ENCODE measurements at places on chromosomes 3 and 15. TPM values are rescaled to one million over a fixed set of nuclear protein-coding genes. Genes with fewer than 3 reads are reported as not detected.

DNA sequence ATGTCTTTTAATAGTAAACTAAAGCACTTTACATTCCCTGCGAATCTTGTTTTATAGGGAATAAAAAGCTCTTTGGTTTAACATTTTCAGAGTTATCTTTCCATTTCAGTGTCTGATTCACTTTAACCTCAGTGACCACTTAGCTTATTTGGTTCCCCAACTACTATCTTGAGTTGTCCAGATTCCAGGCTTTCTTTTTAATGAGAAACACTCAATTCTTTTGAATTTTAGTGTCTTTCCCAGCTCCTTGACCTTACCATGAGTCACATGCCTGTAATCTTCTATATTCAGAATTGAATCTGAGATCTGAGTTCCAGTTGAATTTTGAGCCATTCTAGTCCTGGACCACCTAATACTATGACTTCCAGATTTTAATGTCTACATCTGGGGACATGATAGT lies 144.4 kb downstream of the KCNAB1 start:
- H3K27me3 ChIP-seq: peaks cover 15% of the 10 kb centered on the region
- H3K4me1 ChIP-seq: no peaks in the 10 kb centered on the region
- DNase-seq: no peak
- H3K4me3 ChIP-seq: no peak overlapping the region
- no peaks in the 10 kb centered on the region for H3K36me3 ChIP-seq

DNA sequence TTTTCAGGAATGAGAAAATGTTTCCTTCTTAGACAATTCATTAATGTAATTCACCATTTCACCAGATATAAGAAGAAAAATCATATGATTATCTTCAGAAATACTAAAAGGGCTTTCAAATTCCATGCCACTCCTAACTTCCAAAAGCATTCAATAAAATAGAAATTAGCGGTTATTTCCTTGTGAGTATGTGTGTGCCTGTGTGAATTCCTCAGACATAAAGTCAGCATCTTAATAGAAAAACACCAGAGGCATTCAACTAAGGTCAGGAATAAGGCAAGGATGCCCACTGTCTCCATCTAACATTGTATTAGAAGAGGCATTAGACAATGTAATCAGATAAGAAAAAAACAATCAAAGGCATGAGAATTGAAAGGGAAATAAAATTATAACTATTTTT lies 88.4 kb downstream of the PLCH1 start:
- H3K36me3 ChIP-seq: no peaks in the 10 kb centered on the region
- H3K27me3 ChIP-seq: no peaks in the 10 kb centered on the region
- no peaks in the 10 kb centered on the region for H3K4me1 ChIP-seq
- DNase-seq: no peak

DNA sequence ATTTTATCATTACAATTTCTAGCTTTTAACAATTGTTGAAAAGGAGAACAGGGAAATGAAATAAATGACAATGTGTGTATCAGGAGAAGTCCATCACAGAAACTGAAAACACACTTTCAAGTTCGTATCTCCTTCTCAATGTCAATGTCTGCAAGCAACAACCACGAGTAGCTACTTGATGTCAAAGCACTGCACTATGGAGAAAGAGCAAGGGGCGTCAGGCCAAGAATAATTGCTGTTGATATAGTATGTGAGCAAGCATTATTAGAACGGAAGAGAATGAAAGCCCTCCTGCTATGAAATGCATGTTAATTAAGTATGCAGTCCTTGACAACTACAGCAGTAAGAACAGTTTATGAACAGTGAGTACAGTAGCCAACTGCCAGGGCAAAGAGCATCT lies 1250.1 kb downstream of the ZPLD1 start:
- H3K36me3 ChIP-seq: no peaks in the 10 kb centered on the region
- no peak overlapping the region for H3K4me3 ChIP-seq
- no peaks in the 10 kb centered on the region for H3K27me3 ChIP-seq
- H3K4me1 ChIP-seq: no peaks in the 10 kb centered on the region
- H3K27ac ChIP-seq: no peak overlapping the region

DNA sequence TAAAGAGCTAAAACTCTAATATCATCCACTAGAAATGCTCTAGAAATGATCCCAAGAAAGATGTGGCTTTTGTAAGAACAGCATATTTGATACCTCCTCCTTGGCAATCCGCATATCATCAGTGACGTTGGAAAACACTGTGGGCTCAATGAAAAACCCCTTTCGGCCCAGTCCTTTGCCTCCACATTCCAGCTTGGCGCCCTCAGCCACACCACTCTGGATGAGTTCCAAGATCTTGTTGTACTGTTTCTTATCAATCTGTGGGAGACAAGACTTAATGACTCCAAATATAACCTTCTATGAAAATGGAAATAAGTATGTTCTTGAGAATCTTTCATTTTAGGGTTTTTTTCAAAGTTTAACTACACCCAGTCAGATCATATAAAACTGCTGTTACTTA lies 103.6 kb downstream of the ALDH1A2 start:
- no peak for DNase-seq
- H3K4me1 ChIP-seq: no peaks in the 10 kb centered on the region
- H3K36me3 ChIP-seq: no peaks in the 10 kb centered on the region
- H3K4me3 ChIP-seq: no peak overlapping the region
- no peak overlapping the region for H3K27ac ChIP-seq

DNA sequence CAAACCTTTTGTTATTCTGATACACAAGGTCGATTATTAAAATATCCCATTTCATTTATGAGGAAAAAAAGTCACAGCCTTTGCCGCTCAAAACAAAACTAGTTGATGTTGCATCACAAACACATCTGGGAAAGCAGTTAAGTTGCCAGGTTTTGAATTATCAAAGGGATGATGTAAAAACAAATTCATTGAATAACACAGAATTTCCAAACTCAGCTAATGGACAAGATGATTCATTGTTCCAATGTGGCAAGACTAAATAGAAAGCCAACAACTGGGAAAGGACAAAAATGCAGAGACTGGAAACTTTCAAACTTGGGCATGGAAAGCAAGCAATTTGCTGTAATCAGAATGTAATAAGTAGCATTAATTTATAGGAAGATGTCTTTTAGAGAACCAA lies 610.0 kb upstream of the ZNF385D start:
- no peaks in the 10 kb centered on the region for H3K36me3 ChIP-seq
- H3K4me1 ChIP-seq: no peaks in the 10 kb centered on the region

COL8A1 gene
- total RNA-seq: 0.07 TPM

- H3K27me3 ChIP-seq: no peaks in the 10 kb centered on the region
- DNase-seq: no peak
- no peak overlapping the region for H3K4me3 ChIP-seq
- H3K27ac ChIP-seq: no peak overlapping the region
- H3K36me3 ChIP-seq: no peaks in the 10 kb centered on the region
- peaks cover 4% of the 10 kb centered on the region for H3K4me1 ChIP-seq
These were observed 91.2 kb downstream of the MB21D2 start for GRCh38 chr3:192826214-192827006.

SPINK8 gene
- not detected for total RNA-seq

DNA sequence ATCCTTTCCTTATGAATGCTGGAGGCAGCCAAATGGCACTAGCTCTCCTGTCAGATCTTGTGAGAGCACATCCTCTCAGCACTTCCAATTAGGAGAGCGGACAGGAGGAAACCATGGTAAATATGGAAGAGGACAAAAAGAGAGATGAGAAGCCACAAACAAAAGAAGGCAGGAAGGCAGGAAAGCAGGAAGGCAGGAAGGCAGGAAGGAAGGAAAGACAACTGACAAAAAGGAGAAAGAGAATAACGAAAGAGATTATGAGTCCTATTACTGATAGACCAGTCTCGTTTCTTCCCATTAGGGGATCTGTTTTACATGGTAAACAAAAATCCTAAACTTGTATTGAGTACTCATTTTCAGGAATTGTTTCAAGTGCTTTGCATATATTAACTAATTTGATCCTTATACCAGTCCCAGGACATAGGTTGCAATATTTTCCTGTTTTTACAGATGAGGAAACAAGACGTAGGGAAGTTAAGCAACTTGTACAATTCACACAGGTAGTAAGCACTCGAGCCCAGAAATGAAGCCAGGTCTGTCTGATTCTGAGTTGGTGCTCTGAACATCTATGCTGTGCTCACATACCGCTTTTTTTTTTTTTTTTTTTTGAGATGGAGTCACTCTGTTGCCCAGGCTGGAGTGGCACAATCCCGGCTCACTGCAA lies 4.2 kb downstream of the BCL2A1 start:
- no peaks in the 10 kb centered on the region for H3K27me3 ChIP-seq
- H3K27ac ChIP-seq: peak overlapping the region; percentile 88
- H3K36me3 ChIP-seq: peaks cover 18% of the 10 kb centered on the region
- peaks cover 60% of the 10 kb centered on the region for H3K4me1 ChIP-seq
- peak overlapping the region; percentile 80 for H3K4me3 ChIP-seq
- no peak for DNase-seq

CD200 gene
- 5.2 TPM for total RNA-seq

DNA sequence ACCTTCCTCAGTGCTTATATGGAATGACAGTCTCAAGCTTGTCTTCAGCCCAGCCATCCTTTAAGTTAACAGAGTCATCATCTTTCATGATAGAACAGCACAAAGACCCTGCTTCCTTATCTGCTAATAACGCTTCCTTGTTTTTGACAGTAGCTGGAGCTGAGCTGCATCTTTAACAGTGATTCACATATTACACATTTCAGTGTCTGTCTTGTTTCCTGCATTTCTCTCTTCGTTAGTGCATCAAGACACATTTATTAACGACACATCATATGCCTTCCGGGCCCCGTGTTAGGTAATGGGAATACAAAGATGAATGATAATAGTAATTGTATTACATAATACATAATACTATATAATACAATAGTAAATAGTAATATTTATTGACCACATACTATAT lies 30.2 kb upstream of the GREM1 start:
- H3K27ac ChIP-seq: no peak overlapping the region
- peaks cover 8% of the 10 kb centered on the region for H3K4me1 ChIP-seq
- DNase-seq: no peak
- no peaks in the 10 kb centered on the region for H3K27me3 ChIP-seq
- no peak overlapping the region for H3K4me3 ChIP-seq

- no peaks in the 10 kb centered on the region for H3K36me3 ChIP-seq
- H3K4me3 ChIP-seq: no peak overlapping the region
- H3K27me3 ChIP-seq: no peaks in the 10 kb centered on the region
- peak; percentile 46 for DNase-seq
These were observed 15.0 kb downstream of the IL12A start for GRCh38 chr3:160003520-160004128.

CD200R1 gene
- 8.8 TPM for total RNA-seq

DNA sequence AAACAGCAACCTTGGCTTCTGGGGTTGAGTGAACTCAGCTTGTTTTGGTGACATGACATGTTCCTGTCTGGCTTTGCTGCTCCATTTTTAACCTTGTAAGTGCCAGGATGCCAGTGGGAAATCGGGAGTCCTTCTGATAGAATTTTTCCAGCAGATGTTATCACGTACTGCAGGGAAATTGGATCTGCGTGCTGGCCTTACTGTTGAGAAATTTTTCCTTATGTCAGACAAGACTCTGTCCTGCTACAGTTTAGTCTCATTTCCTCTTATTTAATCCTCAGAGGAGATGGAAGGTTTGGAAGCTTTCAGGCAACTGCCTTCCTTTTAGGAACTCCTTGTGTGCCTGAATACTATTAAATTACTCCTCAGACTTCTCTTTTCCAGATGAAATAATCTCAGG lies 80.6 kb downstream of the PGPEP1L start:
- DNase-seq: no peak
- no peaks in the 10 kb centered on the region for H3K27me3 ChIP-seq
- H3K4me1 ChIP-seq: no peaks in the 10 kb centered on the region
- no peak overlapping the region for H3K27ac ChIP-seq
- H3K36me3 ChIP-seq: peaks cover 12% of the 10 kb centered on the region

LRTM1 gene
- not detected for total RNA-seq

DNA sequence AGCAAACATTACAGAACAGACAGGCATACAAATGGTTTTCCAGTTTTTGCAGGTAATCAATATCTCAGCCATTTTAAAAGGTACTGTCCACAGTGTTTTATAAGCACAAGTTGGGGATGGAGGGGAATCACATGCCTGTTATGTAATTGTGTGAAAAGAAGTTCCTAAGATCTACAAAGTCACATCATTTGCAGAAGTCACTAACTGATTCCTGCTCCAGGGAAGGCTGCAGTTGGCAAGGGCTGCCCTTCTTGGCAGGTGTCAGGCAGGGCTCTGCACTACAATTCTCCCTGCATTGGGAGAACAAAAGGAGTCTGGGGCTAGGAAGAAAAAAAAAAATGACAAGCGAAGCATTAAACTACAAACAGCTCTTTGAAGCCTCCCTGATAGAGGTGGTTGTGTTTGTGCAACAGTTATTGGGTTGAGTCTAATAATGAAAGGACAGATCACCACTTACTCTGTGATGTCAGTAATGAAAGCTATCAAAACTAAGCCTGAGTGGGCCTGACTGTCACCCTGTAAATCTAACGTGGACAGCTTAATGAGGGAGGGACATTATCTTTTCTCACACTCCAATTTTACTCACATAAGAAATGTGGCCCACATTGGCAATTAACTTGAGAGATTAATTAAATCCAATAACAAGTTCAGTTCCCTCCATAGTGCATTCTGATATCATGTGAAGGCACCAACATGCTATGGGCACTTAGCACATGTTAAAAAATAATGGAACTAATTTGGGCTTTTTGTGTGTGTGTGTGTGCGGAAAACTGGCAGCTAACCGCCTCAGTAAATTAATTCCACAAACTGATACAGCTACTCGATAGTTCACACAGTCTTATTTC lies 242.9 kb downstream of the FHIT start:
- H3K27me3 ChIP-seq: no peaks in the 10 kb centered on the region
- no peaks in the 10 kb centered on the region for H3K4me1 ChIP-seq
- no peak overlapping the region for H3K27ac ChIP-seq
- no peak overlapping the region for H3K4me3 ChIP-seq
- no peaks in the 10 kb centered on the region for H3K36me3 ChIP-seq

DNA sequence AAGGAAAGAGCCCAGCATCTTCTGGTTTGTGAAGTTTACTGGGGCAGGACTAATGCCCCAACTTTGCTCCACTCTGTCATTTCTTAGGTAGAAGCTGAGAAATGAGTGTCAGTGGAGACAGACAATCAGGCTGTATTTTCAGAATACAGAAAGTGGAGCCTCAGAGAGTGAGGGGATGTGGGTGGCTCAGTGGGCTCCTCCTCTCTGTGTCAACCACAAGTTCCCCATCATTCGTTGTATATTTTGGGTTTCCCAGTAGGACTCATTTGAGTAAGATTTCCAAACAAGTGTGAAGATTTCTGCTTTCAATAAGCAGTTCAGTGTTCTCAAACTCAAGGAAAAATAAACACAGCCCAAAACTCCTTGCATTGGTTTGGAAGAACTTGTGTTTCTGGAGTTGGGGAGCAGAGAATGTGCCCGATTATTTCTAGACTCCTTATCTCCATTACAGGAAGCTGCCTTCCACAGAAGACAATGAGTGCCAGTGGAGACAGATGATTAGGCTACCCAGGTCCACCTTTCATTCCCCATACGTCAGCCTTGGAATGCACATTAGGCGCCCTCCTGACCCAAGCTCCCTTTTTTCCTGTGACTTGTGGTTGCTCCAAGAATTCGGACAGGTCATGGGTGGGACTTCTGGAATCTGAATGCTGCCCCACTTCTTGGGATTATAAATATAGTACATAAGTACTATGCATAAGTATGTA lies 792.1 kb upstream of the LMCD1 start:
- no peak for DNase-seq
- no peak overlapping the region for H3K4me3 ChIP-seq
- peaks cover 5% of the 10 kb centered on the region for H3K4me1 ChIP-seq
- H3K27ac ChIP-seq: no peak overlapping the region
- no peaks in the 10 kb centered on the region for H3K27me3 ChIP-seq

- no peak overlapping the region for H3K4me3 ChIP-seq
- no peaks in the 10 kb centered on the region for H3K27me3 ChIP-seq
- no peak for DNase-seq
- H3K27ac ChIP-seq: no peak overlapping the region
- no peaks in the 10 kb centered on the region for H3K4me1 ChIP-seq
- H3K36me3 ChIP-seq: no peaks in the 10 kb centered on the region
These were observed 117.4 kb upstream of the LINGO1 start for GRCh38 chr15:77749998-77750540.
